CD4-positive, alpha-beta T cell treated with Interleukin-15 for 4 hours (primary cell): ENCODE measurements at places on chromosomes 13 and 19.

- DNase-seq, result no peak
These were observed 4.3 kb upstream of the PALM start for GRCh38 chr19:704447-704741.

DNA sequence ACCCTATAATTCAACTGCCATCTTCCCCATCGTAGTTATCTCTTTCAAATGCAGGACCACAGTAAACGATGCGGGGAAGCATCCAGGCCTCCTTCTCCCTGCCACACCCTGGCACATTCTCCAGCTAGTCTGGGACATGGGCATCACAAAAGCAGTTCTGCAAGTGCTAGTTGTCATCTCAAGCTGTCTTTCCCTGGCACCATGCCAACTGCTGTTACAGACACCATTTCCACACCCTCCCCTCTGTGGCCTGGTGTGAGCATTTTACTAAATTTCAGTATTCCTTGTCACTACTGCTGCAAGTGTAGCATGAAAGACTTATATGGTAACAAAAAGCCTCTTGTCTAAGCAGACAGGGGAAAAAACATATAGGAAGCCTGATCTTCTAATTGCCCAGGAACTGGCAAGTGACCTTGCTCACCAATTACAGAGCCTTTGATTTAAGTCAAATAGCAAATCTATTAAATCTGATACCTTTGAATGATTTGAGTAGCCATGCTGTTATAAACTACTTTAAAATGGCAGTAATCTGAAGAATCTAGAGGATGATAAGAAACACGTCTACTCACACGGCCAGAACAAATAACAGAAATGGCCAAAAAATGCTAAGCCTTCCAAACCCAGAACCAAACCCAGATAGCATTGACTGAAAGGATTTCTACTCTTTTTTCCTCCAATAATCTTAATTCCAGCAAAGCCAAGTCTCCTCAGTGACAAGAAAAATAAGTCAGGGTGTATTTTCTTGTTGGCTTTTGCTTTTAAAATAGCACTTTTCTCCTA is 179.0 kb downstream of the NUFIP1 start:
- DNase-seq, result no peak

DNA sequence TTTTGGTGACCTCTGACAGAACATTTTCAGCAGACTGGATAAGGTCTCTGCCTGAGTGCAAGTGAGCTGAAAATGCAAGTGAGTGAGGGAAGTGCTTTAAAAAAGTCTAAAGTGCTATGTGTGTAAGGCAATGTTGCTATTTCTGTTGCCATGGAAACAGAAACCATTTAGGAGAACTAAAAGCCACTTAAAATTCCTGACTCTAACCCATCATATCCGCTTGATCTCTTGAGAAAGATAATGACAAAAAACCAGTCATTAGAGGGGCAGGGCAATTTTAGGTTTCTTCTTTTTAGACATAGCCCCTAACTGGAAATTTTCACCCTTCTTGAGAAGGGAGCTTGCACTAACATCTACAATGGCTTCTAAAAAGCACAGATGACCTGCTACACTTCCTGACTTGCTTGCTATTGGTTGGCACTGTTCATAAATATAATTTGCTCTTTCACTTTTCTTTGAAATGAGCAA is at the start of gene CYSLTR2:
CYSLTR2 (plus strand) TSS at position 458 of the 468 bp plus-strand sequence. CDS start 52,889 bp downstream, outside the sequence.
- DNase-seq, result peak; percentile 90

GRCh38 chr13:45341799-45342500 is 967 bp upstream of the TPT1 start:
- DNase-seq, result no peak

DNA sequence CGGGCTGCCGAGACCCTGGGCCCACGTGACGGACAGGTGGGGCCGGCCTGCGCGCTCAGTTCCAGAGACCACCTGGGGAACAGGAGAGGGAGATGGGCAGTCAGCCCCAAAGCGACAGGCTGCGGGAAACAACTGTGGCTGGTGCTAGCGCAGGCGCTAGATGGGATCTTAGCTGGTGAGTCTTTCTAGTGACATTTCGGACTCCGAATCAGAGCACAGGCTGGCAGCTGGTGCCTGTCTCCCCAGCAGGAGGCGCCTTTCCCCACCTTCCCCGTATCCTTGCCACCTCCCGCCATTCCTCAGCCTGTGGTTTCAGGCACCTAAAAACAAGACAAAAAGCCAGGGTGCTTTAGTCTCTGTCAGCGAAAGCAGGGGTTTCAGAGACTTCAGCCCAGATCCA is 19.4 kb upstream of the RANBP3 start:
- DNase-seq, result no peak

DNA sequence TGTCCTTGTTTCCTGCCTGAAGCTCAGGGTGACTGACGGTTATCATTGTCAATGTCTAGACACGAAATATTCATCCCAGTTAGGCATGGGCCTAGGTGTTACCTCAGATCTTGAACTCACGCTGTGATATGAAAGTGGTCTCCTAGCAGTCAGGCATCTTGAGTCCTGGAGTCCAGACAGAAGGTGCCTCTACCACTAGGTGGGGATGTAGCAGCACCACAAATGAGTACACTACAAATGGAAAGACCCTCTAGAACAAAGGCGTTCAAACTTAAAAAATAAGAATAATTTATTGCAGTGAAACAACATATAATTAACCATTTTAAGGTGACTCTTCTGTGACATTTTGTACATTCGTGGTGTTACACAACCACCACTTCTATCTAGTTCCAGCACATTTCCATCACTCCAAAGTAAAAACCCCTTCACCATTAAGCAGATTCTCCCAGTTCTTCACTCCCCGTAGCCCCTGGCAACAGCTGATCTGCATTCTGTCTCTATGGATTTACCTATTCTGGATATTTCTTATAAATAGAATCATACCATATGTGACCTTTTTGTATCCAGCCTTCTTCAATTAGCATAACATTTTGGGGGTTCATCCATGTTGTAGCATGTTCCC is 11.9 kb upstream of the FRY start:
- no peak for DNase-seq

DNA sequence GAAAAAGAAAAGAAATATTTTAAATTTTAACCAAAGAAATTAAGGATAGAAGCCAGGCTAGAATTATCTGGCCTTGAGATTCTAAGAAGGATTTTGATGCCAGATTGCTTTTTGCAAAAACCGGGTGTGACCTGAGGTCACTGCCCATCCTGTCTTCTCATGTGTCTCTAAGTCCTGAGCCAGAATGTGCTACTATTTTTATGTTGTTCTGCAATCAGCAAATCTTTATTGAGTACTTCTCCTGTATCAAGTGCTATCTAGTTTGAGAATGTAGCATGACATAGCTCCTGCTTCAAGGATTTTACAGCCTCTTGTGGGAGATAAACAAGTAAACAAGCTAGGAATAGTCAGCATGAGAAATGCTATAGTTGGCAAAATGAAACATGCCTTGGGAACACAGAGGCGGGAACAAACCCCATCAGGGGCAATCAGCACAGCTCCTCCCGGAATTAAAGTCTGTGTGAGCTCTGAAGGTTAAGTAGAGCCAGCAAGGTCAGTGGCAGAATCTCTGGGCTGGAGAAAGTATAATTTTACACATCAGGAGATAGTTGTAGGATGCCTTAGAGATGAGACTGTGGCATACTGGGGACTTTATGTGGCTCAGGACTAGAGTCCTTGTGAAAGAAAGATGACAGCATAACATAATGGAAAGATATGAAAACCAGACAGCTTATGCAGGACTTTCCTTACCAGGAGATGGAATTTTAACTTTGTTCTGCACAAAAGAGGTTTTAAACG is 899.5 kb upstream of the SLC10A2 start:
- no peak for DNase-seq

- DNase-seq, result peak; percentile 96
These were observed at the start of gene U2AF2 for GRCh38 chr19:55654868-55655647. Gene U2AF2, plus strand, starts transcription at chr19:55655035. Its CDS starts 70 bp downstream, at chr19:55655105.

GRCh38 chr19:32661318-32661717 is 13.7 kb downstream of the ANKRD27 start:
- no peak for DNase-seq

DNA sequence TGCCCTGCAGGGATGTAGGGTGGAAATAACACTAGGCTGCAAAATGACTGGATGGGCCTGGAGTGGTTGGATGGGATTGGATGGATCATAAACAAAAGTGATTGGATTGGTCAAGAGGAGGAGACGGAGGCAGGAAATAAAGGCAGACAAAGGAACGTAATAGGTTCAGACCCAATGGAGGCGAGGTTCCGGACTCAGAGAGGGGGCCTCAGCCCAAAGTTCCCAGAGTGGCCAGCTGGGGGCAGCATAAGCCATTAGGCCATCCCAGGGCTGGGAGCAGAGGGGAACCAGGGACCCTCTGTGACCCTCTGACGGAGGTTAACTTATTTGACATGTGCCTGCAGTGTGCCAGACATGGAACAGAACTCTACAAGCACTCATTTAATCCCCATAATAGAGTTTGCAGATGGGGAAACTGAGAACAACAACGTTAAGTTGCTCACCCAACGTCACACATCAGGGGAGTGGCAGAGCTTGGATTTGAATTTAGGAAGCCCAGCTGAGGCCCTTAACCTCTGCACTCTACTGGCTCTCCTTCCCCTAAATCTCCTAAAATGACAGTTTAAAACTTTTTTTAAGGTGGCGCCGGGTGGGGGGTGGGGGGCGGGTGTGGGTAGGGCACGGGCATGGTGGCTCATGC is 15.3 kb upstream of the MAP1S start:
- DNase-seq, result peak; percentile 71

DNA sequence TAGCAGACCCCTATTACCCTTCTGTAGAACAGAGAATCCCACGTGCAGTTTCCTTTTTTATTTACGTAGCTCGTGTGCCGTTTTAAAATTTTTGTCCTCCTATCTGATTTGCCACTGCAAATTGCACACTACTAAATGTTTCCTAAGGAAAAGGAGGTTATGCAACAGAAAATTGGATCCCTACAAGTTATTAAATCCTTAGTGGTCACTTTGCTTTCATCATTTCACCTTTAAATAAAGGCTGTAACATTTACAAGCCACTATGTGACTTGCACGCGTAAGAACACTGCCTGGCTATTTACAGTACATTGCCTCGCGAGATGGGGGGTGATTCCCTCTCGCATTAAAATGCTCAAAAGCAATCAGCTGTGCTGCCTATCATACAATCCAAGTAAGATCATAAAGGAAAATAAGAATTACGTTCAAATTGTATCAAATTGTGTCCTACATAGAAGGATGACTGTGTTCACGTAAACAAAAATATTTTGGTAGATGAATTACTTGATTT is 525.6 kb downstream of the SUCLA2 start:
- no peak for DNase-seq

GRCh38 chr19:41144403-41144802 is 30.2 kb downstream of the CYP2F1 start:
- peak; percentile 91 for DNase-seq

DNA sequence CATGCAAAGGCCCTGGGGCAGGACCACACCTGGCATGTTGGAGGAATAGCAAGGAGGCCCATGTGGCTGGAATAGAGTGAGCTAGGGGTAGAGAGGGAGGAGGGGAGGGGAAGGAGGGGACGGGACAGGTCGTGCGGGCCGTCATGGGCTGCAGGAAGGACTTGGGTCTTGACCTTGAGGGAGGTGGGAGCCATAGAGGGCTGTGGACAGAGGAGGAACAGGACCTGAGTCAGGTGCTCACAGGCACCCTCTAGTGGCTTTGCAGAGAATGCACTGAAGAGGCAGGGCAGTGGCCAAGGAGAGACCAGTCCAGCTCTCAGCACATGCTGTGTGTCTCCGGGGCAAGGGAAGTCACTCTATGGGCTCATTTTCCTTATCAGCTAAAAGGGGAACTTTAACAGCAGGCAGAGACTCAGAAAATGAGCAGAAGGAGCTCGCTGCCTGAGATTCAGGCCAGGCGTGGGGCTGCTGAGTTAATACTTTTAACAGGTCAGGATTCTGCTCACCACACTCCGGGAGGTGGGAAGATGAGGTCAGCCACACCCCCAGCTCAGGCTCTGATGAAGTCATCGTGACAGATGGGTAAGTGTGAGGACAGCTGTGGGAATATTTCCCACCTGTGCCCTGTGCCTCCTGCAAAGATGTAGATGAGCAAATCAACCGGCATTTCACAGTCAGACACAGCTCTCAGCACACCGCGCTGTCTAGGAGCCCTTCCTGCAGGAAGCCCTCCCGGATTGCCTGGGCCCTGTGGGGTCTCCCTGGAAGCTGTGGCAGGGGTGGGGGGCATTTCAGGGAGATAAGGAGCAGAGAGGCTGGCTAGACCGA is 6.0 kb upstream of the TNFAIP8L1 start:
- DNase-seq, result peak; percentile 62

- no peak for DNase-seq
These were observed 704.4 kb upstream of the PCDH20 start for GRCh38 chr13:62119739-62120700.

DNA sequence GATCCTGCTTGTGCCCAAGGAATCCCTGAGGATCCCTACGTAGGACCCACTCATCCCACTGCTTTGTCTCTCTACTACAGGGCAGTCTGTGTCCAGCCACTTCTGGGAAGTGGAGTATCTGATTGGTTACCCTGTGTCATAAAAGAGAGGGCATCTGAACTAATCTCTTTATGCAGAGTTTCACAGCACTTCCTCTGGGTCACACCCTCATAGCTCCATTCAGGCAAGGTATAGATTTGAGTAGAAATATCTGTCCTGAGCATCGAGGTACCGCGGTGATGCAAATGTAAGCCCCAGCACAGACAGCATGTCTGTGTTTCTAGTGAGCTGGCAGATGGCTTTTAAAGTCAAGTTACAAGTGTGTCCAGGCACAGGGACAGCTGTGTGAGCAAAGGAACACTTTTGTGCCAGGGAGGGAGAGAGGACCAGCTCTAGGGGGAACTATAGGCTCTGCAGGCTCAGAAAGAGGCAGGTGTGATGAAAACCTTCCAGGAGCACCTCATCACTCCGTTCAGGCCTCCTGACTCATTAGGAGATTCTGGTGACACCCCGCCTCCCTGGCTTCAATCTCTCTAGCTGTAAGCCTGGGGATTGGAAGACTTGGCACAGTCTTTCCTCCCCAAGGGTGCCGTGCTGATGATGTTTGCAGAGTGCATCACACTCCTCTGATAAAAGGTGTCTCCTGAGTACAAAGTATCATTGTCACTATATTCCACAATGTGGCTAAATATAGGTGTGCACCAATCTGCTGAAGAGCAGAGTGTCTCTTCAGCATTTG is 84.3 kb upstream of the UBL3 start:
- DNase-seq, result no peak

GRCh38 chr13:96796091-96796633 is 198.1 kb downstream of the OXGR1 start:
- DNase-seq, result no peak
